ENCODE measurements at places on chromosomes 4 and X.

DNA sequence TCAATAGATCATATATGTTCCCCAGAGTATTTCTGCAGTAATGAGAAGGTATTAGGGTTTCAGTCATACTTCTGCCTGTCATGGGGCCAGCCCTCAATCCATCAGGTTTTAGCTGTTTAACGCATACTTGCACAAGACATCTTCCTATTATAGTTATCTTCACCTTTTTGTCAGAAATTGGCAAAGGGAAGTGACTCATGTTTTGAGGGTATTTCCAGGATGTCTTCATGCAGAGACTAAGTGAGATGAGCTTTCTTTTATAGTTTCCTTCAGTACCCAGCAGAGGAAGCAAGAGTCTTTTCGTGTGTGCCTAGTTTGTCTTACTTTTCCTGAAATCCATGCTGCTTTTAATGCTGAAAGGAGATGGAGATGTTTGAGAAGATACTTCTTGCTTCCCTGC, 9.5 kb downstream of the CSTF2 start:
- DNase-seq = no peak

GRCh38 chr4:86976801-86977485, 42.1 kb downstream of the AFF1 start:
- no peak for DNase-seq

DNA sequence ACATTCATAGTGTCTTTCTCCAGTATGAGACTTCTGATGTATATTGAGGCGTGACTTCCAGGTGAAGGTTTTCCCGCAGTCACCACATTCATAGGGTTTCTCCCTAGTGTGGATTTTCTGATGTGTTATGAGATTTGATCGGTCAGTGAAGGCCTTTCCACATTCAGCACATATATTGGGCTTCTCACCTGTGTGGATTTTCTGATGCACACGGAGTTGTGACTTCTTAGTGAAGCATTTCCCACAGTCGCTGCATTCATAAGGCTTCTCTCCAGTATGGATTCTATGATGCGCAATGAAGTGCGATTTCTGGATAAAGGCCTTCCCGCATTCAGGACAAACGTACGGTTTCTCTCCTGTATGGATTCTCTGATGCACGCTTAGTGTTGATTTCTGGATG, 35.4 kb downstream of the ZNF41 start:
- DNase-seq = no peak

DNA sequence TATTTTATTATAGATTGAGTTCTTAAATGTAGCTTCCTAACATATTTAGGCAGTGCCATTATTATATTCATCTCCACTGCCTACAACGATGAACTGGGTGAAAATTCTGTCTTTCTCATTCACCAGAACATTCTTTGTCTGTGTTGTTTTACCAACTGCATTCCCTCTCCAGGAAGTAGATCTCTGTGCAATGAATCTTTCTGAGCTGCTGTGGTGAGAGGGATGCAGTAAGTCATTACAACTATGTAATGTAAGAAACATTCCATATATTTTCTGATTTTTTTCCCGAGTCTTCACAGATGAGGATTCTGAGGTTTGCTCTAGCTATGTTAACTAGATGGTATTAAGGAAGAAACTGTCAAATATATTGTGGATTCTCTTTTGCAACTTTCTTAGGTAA, 811.9 kb upstream of the PCDH7 start:
- no peak for DNase-seq

- no peak for DNase-seq
These were observed 69.4 kb upstream of the ACSL1 start for GRCh38 chr4:184895012-184895695.

DNA sequence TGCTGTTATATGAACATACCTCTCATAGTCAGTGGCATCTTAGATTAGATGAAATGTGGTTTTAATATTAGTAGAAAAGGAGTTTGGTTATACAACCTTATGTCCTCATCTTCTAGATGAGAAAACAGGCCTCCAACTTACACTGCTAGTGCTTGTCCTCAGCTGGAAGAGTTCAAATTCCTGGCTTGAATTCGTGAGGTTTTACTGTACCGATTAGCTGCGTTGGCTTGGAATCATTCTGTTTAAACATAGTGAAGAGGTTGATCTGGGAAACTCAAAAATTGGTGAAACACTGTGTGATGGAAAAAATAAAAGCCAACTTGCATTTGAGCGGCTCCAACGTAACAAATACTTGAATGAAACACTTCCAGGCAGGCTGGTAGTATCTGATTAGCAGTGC, 81.0 kb downstream of the LNX1 start:
- no peak for DNase-seq

- DNase-seq = no peak
These were observed 54.4 kb downstream of the KLHL13 start for GRCh38 chrX:118062048-118062789.

DNA sequence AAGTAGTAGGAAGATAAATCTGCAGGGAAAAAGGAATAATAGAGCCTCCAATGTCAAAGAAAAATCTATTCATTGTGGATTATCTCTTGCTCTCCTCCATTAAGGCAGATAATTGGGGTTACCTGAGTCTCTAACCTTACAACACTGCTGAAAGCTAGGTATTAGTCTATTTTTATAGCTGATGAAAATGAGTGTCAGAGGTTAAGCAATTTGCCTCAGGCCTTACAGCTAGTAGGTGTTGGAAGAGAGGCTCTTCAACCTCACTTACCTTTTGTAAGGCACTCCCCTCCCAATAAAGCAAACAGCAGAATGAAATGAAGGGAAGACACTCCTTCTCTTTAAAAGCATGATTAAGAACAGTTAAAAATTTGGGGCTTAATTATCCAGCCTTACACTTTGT, 45.4 kb upstream of the GAB1 start:
- DNase-seq = no peak

DNA sequence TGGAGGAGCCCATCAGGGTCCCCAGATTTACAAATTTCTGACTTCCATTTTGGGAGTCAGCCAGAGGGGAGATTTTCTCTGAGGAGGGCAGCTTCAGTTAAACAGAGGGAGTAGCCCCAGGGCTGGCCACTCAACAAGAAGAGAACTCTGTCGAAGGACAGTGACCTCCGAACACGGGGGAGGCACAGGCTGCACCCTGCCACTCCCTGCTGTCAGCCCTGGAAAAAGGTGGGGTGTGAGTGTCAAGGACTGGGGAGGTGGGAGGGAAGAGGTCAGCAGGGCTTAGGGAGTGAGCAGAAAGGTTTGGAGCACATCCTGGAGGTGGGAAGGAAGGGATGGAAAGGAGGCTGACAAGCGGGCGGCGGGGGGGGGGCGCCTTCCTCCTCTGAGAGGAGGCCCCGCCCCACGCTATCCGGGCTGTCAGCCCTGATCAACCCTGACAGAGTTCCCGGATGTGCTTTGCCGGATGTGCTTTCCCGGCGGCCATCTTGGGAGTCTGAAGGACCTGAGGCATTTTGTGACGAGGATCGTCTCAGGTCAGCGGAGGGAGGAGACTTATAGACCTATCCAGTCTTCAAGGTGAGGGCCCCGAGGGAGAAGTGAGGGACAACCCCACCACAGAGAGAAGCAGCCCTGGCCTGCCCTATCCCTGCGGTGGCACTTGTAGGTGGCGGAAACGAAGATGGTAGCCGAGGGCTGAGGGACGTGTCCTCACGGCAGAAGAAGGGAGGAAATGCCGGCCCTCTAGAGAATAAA, at the start of gene MAGEC1:
Gene MAGEC1 (plus strand): TSS at position 495 of the 756 bp plus-strand sequence. CDS start 1,179 bp downstream, outside the sequence.
- DNase-seq = no peak
